Neuronal stem cell (in vitro differentiated cells): ENCODE measurements at places on chromosomes 7 and 10.
A peak's percentile ranks its signal among the peaks of the same experiment; 100 is the strongest.

DNA sequence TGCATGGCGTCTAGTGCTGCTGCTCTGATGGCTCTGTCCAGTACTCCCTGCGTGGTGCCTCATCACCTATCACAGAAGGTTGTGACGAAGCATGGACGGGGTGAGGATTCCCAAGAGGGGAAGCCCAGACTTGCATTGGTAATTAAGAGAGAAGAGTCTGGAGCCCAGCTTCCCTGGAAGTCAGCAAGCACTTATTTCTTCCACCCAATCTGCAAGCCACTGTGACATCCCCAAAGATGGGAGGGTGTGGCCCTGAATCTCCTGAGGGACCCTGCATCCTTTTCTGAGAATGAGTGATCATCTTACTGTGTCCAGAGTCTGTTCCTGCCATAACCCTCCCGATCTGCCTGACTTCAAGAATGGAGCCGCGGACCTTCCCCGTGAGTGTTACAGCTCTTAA lies 166.7 kb downstream of the PTPN20 start:
- no peak for DNase-seq

DNA sequence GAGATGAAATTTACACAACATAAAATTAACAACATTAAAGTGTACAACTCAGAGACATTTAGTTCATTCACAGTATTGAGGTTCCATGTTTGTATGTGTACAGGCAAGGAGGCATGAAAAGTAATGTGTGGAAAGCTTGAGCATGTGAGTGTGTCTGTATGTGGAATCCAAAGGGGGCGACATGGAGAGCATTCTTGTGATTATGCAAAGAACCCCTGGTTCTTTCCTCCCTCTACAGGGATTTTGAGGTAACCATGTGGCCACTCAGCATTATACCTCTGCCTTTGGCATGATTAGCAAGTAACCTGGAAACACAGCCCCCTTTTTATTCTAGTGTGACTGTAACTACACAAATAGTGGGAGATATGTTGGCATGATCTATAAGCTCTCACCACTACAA lies 21.0 kb downstream of the OR2F1 start:
- DNase-seq = no peak

GRCh38 chr10:33676606-33677339 lies 342.3 kb upstream of the NRP1 start:
- DNase-seq = no peak

- DNase-seq = no peak
Measured at GRCh38 chr7:47128700-47129099, 453.2 kb downstream of the TNS3 start.

DNA sequence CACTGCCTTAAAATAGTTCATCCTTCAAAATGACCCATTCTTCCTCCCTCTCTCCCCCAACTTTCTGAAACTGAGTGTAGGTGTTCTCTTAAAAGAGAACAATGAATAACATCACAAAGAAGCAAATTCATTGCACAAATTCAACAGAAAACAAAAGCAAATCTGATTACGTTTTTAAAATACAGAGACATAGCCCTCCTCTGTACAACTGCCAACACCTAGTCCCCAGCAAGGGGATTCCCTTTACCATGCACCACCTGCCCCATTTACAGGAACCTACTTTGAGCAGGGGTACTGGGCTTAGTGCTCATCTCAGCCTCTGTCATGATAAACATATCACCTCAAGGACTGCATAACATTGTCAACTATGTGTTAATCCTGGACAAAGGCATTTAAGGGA lies 302.8 kb upstream of the AOAH start:
- no peak for DNase-seq

- no peak for DNase-seq
Measured at GRCh38 chr7:92403760-92404074, 43.6 kb upstream of the GATAD1 start.

DNA sequence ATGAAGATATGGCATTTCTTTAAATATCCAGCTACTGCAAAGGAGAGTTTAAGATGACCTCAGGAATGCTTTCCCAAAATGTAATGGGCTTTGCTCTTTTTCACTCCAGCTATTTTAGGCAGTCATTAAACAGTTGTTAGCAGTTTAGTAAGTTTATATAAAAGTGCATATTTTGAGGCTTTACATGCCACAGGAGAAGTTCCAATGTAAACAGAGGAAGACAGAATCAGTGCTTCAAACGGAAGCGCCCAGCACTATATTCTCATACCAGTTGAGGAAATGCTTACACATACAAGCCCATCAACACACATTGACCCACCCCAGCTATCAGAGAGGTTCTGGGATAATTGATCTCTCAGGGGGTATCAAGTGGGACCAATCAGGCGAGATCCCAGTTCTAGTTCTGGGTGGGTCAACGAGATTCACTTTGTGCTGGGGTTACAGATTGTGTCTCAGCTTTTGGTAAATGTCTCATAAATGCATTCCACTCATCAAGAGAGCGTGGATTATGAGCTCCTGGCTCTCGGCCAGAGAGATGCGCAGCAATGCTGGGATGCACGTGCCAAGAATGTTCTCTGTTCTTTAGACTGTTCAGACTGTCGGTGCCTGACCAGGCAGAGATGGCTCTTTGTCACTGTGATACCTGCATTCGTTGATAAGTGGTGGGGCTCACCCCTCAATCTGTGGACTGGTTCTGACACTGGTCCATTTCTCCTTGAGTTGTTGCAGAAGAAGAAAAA lies 55.0 kb downstream of the CACNB2 start:
- no peak for DNase-seq

GRCh38 chr7:2526659-2527504 lies 7.3 kb downstream of the LFNG start:
- DNase-seq = no peak

- DNase-seq = no peak
Measured at GRCh38 chr10:79347894-79348639, 798 bp downstream of the PPIF start.

DNA sequence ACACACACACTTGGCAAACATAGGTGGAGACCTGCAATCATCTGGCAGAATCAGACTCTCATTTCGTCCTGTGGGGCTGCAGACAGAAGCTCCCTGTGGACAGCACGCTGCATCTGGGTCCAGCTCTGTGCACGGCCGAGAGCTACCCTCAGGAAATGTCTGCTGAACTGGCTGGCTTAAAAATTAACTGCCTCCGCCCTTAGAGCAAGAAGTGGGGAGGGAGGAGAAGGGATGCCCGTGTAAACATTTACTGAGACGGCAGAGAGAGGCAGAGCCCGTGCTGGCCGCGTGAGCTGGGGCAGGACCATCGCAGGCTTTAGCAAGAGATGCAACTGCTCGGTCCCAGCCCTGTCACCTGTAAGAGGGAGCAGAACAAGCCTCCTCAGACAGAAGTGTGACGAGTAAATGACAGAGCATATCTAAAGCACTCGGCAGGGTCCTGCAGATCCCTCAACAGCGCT lies 81.8 kb downstream of the TNS3 start:
- DNase-seq = no peak

DNA sequence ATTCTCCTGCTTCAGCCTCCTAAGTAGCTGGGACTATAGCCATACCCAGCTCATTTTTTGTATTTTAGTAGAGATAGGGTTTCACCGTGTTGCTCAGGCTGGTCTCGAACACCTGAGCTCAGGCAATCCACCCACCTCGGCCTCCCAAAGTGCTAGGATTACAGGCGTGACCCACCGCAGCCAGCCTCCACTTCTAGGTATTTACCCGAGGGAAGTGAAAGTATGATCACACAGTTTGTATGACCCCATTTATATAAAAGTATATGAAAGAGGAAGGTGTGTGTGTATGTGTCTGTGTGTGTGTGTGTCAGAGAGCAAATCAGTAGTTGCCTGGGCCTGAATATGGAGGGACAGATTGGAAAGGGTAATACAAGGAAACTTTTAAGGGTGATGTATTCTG lies 2.0 kb upstream of the PURB start:
- no peak for DNase-seq

DNA sequence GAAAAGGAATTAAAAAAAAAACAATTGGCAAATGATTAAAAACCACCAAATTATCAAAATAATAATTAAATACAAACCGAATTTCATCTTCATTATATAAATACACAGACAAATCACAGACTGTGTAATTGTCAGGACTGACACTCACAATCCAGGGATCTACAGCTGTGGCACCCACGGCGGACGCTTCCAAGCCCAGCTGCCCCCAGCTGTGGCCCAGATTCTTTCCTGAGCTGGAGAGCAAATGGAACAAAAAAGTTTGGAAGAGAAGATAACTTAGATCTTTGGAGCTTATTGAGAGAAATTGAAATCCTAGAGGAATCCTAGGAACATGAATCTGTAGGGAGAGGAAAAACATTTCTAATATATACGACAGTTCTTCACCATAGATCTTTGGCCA lies 316.1 kb downstream of the OTUD1 start:
- DNase-seq = no peak

DNA sequence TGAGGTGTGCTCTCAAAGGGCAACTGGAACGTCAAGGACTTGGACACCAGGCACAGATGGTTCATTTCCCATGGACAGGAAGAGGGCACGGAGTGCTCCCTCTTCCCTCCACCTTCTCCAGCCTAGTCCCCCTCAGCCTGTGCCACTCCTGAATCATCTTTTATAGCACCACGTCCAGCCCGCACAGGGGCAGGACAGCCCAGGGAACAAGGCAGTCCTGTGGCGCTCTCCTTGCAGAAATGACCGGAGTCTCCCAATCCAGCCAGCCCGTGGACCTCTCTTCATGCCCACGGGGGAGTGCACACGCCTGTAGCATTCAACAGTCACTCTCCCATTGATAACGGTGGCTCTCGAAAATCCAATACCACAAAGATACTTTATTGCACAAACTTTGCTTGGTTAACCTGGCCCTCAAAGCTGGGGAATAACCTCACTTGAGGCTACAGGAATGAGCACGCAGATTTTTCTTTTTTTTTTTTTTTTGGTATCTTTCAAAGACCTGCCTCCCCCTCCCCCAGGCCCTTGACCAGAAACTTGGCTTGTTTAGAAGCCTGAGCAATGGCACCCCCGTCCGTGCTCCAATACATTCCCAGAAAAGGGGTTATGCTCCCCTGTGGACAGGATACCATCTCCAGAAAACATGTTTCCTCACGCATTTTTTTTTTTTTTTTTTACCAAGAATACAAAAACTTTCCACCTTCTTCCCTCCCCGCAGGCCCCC lies 733 bp downstream of the PRKCQ start:
- no peak for DNase-seq

DNA sequence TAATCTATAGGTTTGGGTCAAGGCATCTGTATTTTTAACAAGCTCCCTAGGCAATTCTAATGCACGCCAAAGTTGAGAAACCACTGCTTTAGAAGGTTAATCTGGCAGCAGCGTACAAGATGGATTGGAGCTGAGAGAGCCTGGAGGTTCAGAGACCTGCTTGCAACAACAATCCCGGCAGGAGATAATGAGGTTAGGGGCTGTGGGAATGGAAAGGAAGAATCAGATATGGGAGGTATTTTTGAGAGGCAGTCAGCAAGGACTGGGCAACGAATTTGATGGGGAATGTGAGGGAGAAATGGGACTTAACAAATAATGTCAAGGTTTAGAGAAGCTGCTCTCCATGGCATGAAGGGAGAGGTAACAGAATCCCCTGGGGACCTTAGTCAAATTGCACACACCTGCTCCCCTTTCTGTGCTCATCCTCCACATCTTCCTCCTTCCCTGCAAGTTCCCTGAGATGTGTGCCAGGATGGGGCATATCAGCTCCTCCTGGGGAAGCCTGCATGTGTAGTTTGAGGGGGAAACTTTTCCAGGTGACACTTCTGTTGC lies 731.0 kb upstream of the GALNT17 start:
- no peak for DNase-seq

GRCh38 chr10:93461807-93462178 lies 20.3 kb downstream of the MYOF start:
- DNase-seq = no peak

- DNase-seq = no peak
Measured at GRCh38 chr7:104367926-104368325, 39.5 kb downstream of the LHFPL3 start.

DNA sequence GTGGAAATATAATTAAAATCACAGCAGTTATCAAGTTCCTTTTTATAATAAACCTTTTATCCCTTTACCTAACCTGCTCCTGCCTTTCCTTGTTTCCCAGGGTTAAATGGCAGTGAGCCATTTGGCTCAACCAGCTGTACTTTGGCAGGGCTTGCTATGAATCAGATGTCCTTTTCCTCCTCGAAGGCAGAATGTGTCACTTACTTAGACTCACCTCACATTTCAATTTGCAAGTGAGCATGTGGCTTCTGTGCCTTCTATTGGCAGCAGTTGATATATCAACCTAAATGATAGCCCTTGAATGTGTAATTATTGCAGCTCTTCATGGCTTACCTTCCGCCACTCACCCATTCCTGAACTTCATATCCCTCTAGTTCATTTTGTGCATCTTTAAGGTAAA lies 301.7 kb downstream of the CSTF2T start:
- DNase-seq = no peak

- DNase-seq = no peak
Measured at GRCh38 chr10:97868134-97868685, 18.6 kb downstream of the GOLGA7B start.

GRCh38 chr7:80907141-80907601 lies 11.7 kb downstream of the SEMA3C start:
- no peak for DNase-seq

DNA sequence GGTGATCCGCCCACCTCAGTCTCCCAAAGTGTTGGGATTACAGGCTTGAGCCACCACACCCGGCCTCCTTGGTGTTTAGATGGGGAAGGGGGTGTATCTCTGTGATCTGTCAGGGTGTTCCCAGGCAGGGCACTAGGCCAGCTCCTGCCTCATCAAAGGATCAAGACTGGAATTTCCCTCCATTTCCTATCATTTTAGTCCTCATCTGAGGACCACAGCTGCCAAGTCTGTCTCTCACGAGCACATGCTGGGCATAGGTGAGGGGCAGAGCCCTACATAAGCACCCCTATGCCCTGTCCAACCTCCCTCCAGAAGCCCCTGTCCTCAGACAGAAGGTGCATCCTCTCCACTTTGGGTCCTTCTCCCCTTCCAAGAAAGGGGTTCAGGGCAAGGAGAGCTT lies 19.5 kb downstream of the TRIM56 start:
- DNase-seq = no peak

DNA sequence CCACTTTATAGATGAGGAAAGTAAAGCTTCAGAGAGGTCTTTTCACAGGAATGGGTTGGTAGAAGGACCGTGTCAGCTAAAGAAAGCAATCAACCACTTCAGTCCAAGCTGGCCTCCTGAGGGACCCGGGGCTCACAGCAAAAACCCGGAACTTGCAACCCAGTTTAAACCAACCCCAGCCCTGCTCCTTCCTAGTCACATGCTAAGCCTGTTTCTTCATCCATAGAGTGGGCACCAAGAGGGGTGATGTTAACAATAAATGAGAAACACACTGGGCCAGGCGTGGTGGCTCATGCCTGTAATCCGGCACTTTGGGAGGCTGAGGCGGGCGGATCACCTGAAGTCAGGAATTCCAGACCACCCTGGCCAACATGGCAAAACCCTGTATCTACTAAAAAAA lies 12.1 kb upstream of the NPFFR1 start:
- no peak for DNase-seq

- DNase-seq = peak; percentile 37
Measured at GRCh38 chr7:147607157-147607800, 983.3 kb upstream of the C7orf33 start.

DNA sequence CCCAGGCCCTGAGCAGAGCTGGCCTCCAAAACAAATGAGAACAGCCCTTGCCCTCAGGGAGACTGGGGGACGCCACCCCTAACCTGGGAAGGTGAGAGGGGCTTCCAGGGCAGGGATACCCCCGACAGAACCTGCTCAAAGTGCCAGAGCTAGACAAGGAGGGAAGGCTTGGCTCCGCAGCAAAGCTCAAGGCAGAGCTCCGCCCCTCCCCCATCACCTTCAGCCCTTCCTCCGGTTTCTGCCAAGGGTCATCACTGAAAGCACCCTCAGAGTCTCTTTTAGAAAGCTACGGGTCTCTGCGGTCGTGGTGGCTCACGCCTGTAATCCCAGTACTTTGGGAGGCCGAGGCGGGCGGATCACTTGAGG lies 73.4 kb upstream of the CUX1 start:
- DNase-seq = peak; percentile 39
